Kasumi-1 (cell line): ENCODE measurements at places on chromosomes 4 and X.

DNA sequence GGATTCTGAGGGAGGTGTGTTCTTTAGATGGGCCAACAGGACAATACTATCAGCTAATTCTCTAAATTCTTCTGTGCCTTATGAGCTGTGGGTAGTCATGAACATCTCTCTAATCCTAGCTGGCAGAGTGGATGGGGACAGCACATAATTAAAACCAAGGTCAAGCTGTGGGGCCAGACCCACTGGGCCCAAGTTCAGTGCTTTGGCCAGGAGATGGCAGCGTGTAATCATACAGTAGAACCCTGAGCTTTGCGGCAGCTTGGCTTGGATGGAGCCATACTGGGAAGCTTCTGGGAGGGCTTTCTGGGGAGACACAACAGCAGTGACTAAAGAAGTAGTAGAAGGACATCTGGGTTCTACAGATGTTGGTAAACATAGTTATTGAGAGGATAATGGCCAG lies 140.3 kb upstream of the CXCL13 start:
- peak; percentile 33 for DNase-seq

GRCh38 chr4:89657931-89658700 lies 178.8 kb downstream of the SNCA start:
- DNase-seq = peak; percentile 66

DNA sequence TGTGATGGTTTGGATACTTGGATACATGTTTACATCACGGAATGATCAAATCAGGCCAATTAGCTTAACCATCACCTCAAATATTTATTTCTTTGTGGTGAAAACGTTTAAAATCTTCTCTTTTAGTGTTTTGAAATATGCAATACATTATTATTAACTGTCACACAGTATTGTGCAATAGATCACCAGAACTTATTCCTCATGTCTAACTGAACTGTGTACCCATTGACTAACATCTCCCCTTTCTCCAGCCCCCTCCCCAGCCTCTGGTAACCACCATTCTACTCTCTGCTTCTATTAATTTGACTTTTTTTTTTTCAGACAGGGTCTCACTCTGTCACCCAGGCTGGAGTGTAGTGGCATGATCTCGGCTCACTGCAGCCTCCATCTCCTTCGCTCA lies 471.9 kb downstream of the BCOR start:
- no peak for DNase-seq

DNA sequence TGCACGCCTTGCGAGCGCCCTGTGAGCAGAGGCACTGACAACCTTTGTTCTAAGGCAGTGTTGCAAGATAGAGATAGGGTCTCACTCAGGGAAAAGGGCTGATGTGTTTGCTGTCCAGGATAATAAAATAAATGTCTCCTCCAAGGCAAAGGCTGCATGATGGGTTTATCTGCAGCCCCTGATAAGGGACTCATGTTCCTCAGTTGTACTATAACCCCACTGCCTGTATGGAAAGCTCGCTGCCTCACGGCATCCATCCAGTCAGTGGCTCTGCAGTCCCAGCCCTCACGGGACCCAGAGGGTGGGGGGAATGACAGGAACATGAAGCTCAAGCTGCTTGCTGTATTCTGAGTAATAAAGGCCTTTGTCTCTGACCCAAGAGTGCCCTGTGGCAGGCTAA lies 22.6 kb downstream of the BCLAF3 start:
- DNase-seq = no peak

DNA sequence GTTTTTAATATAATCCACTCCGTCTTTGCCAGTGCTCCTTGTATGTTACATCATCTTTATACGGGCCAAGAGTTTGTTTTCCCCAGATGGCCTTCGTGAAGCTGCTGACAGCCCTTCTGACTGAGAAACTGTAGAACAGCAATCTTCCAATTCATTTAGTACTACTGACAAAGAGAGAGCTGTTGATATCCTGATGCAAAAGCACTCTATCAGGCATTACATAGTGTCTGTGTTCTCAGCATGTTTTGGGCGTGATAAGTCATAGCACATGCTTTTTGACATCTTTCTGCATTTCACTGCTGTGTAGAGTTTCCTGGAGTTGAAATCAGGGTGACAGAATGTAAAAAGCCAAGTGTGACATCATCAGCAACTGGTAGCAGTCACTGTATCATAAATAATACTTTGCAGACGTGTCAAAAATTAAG lies 746.3 kb upstream of the FAM241A start:
- DNase-seq = no peak
